NCI-H1417 treated with DMSO at 0.1 percent for 48 hours (cell line): ENCODE measurements at places on chromosomes 6 and 20.

GRCh38 chr20:46399401-46399800 is 7.0 kb downstream of the ELMO2 start:
- no peak for DNase-seq

DNA sequence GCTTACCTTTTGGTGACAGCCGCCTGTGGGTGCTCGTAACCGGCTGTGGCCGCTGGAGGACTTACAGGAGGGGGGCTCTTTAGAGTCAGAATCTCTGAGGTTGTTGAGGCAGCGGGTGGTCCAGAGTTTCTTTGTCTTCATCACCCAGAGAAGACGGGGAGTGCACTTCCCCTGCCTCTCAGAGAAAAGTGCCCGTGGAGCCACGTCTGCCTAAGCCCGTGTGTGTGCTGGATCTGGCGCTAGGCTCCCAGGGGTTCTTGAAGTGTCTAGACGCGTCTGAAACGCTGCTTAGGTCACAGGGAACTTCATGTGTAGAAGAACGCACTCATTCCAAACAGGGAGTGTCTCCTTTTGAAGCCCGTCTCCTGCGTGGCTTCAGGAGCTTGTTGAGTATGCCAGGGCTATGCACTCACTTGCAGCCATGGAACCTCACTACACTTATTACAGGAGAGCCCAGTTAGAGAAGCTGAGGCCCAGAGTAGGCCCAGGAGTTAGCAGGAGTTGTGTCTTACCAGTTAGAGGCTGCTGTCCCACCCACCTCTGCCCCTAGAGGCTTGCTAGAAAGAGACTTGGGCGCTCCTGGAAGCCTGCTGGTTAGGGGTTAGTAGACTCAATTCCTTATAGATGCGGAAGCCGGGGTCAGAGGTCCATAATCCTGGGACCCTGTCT is 1.3 kb downstream of the LSM14B start:
- no peak for DNase-seq

- DNase-seq: peak; percentile 17
Observed at GRCh38 chr6:43608310-43608763, 20.7 kb downstream of the GTPBP2 start.

DNA sequence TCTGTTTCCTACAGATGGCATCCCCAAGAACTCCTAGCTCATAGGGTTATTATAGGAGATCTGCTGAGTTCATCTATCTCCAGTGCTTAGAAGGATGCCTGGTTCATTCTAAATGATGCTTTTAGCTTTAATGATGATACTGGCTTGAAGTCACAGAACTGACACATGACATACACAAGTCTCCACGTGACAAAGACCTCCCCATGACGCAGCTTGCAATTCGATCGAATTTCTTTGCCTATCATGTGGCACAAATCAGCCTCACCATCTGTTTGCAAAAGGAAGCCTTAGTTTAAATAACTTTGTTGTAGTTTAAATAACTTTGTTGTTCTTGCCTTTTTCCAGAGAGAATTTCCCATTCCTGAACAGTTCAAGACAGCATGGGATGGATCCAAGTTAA is 44.1 kb upstream of the FAM8A1 start:
- no peak for DNase-seq

DNA sequence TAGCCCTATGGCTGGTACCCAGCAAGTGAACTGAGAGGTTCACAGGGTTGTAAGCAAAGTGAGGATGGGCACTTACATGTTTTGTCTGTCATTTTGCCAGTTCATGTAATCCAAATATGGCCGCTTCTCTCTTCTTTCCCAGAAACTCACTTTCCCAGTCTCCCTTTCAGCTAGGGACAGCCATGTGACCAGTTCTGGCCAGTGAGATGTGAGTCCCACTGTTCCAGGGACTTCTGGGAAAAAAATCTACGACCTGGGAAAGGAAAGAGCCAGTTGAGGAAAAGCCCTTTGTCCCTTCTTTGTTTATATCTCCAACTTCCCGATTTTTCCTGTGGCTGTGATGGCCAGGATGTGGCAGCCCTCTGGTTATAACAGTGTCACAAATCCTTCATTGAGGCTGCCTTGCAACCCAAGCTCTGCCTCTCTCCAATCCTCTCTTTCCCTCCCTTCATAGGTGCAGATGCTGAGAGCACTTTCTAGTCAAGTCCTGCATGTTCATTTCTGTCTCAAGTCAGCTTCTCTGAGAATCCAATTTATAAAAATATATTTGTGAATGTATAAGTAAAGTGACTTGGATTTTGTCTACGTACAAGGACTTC is 148.6 kb upstream of the ZFP64 start:
- DNase-seq: no peak

GRCh38 chr20:51926670-51927305 is 124.5 kb upstream of the SALL4 start:
- DNase-seq: no peak

DNA sequence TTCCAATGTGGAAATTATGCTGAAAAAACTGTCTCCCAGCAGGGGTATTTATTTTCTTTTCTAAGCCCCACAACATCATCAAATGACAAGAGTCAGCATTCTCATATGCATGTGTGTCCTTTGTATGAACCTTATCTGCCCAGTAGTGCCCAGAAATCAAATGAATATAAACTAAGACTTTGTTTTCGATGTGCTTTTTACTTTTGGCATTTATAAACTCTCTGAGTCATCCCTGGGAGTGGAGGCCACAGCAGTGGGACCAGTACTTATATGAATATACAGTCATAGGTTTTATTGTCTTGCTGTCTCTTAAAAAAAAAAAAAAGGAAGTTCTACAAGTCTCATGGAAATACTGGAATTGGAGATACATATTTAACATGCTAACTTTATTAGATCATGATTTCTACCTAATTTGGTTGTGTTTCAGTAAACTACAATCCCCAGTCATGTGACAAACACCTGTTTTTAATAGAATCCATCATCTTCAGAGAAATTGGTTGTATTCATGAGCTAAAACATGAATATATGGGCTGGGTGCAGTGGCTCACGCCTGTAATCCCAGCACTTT is 99.2 kb upstream of the TMEM181 start:
- no peak for DNase-seq

DNA sequence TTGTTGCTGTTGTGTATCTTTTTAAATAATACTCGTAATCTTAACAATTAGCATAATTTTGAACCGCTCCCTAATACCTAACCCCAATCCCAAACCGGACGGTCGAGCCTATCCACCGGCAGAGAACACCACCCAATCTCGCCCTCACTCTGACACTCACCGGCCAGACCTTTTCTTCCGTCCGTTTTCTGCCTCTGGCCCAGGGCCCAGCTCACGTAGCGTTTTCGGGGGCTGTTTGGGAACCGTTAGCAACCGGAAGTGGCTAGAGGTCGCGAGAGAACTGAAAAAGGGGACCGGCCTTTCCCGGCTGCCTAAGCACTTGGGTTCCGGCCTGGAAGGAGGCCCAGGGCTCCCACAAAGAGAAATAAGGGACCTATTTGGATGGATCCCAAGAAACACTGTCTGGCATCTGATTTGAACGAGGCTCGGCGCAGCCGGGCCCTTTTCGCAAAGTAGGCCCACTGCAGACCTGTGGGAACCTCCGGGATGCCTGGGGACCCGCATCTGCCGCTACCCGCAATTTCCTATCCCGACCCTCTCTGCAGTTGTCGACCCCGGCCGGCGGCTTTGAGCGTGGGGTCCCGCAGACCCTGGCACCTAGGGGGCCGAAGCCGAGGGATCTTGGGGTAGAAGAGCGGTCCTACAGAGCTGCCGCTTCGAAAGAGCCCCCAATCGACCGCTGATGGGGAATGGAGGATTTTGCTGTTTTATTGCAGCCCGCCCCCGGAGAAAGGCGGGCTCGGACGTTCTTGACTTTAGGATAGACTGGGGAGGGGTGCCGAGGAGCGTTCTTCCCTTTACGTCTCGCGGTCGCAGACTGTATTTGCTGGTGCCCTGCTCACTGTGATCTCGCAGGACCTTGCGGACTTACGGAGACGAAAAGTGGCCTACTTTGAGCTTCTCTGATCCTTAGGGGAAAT is 4.8 kb upstream of the ZKSCAN8 start:
- no peak for DNase-seq

- DNase-seq: no peak
Observed at GRCh38 chr20:32446301-32447100, 88.4 kb downstream of the ASXL1 start.

DNA sequence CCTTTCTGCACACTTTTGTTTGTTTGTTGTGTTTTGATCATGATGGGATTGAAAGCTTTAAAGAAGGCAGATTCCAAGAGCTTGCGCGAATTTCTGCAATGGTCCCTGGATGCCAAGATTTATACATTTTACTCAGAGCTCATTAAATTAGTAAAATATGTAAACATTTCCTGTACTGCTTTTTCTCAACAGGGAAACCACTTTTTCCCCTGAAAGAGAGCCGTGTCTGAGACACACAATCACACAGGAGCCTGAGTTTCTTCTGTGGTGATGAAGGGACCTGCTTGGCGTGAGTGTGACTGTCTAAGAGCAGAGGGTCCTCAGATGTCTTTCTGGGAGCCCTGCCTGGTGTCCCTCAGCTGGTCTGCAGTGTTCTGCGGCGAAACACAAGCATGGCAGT is 12.1 kb upstream of the TAGAP start:
- DNase-seq: no peak

DNA sequence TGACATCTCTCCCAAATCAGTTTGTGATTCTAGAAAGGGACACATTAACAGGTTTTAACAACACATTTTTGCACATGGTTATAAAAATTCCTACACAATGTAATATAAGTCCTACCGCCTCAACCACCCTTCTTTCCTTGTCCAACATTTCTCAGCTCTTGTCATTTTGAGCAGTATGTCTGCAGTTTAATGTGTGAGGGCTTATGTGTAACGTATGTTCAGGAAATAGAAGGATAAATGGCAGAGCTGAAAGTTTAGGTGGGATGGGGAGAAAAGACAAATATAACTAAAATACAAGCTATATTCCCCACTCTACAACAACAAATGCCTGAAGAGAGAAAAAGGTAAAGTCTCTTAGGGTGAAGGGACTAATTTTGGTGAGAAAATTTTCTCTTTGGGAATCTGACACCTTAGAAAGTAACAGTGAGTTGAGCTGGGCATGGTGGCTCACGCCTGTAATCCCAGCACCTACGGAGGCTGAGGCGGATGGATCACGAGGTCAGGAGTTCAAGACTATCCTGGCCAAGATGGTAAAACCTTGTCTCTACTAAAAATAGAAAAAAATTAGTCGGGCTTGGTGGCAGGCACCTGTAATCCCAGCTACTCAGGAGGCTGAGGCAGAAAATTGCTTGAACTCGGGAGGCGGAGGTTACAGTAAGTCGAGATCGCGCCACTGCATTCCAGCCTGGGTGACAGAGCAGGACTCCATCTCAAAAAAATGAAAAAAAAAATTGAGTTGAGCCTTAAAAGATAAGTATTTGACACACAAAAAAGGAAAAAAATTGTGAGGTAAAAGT is 5.1 kb downstream of the PNRC1 start:
- DNase-seq: no peak

DNA sequence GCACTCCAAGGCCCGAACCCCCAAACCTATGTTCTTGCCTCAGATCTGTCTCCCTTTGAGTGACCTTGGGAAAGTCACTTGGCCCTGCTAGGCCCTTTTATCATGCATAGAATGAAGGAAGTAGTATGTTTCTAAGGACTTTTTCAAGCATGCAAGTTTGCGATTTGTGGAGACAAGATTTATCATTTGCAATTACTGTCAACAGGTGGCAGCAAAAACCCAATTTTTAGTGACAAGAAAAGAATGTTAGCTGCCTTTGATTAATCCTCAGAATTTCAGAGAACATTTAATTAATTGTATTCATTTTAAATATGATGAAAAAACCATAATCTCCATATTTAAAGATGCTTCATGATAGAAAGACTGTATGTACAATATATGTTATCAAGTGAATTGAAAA is 28.3 kb upstream of the PREP start:
- no peak for DNase-seq

GRCh38 chr20:62753626-62754025 is 42.6 kb upstream of the MRGBP start:
- DNase-seq: no peak

GRCh38 chr6:68053805-68054373 is 581.2 kb upstream of the ADGRB3 start:
- DNase-seq: no peak

DNA sequence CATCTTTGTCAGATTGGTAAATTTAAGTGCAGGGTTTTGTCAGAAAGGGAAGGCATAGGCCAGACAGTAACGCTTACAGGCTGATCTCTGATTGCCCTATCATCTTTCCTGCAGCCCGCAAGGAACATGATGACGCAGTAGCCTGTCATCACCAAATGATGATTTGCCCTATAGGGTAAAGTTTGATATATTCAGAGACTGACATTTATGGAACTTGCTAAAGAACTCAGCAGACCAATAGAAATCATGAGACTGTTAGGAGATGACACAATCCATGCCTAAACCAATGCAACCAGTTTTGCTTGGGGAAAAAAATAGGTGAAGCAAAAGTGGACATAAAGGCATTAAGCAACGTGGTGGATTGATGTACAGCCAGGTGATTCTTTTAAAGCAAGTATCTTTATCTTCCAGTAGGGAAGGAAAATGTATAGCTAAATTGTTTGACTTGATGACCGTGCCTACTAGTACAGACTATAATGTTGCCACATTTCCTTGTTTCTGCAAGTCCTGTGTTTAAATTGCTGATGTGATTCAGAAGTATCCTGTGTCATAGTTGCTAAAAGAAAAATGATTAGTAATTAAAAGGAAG is 2.4 kb downstream of the NUS1 start:
- no peak for DNase-seq

GRCh38 chr20:4812641-4813075 is 90.9 kb downstream of the PRND start:
- DNase-seq: no peak

- DNase-seq: no peak
Observed at GRCh38 chr20:62902926-62903615, 23.2 kb downstream of the DIDO1 start.

DNA sequence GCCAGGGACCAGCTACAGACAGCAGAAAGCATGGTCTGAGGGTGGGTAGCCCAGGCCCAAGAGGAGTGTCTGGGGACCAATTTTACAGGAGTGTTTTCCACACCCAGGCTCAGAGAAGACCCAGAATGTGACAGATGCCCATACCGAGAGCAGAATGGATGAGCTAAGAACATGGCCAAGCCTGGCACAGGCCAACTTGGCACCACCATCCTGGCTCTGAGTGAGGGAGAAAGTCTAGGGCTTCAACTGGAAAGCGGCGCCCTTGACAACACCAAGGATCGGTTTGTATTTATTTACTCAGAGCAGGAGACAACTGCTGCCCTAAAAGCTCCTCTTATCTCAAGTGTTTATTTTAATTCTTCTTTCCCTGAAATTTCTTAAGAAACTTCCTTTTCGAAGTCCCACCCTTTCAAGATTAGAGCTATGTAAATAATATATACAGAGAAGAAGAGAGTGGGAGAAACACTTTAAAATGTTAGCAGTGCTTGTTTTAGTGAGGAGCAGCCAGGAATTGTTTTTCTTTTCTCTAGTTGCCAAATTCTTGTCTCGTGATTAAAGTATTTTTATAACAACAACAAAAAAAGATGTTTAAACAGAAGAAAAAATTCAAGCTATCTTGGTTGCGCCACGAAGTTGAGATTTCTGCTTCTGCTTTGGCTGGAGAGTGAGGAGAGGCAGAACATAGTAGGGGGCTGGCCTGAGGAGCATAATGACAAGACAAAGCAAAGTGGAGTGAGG is 16.2 kb downstream of the TNXB start:
- no peak for DNase-seq

GRCh38 chr6:128605961-128606360 is 85.6 kb upstream of the PTPRK start:
- DNase-seq: no peak

GRCh38 chr20:5928836-5929715 is 21.3 kb downstream of the TRMT6 start:
- no peak for DNase-seq

GRCh38 chr6:148547110-148547509 is 199.7 kb upstream of the UST start:
- no peak for DNase-seq

GRCh38 chr6:117272032-117272866 is 6.9 kb downstream of the VGLL2 start:
- DNase-seq: no peak

GRCh38 chr6:30483677-30484279 is 5.5 kb upstream of the HLA-E start:
- DNase-seq: no peak
